ENCODE measurements at places on chromosomes 6 and 20.

GRCh38 chr6:144757299-144757698 lies 472.2 kb downstream of the UTRN start:
- no peak for DNase-seq

DNA sequence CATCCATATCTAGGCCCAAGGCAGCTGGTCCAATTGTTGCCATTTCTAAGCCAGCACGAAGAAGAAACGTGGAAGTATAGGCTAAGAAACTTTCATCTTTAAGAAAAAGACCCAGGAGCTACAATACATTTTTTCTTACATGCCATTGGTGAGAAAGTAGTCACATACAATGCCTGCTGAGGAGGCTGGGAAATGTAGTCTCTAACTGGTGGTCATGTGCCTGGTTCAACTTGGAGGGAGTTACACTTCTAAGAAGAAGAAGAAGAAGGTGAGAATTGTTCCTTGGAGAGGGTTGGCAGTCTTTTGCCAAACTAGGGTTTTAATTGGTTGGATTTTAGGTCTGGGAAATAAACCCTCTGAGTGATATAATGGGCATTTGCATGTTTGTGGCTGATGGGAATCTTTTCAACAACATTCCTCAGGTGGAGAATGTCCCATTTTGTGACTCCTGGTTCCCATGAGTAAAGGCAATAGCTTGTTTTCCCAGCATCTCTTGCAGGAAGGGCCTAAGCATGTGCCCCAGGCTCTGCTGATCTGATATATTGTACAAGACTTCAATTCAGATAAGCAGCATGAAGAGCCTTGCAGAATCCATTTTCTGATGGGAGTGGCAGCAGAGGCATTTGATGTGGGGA lies 47.0 kb upstream of the PREP start:
- DNase-seq: no peak

GRCh38 chr6:16656451-16656850 lies 104.8 kb downstream of the ATXN1 start:
- DNase-seq: no peak

DNA sequence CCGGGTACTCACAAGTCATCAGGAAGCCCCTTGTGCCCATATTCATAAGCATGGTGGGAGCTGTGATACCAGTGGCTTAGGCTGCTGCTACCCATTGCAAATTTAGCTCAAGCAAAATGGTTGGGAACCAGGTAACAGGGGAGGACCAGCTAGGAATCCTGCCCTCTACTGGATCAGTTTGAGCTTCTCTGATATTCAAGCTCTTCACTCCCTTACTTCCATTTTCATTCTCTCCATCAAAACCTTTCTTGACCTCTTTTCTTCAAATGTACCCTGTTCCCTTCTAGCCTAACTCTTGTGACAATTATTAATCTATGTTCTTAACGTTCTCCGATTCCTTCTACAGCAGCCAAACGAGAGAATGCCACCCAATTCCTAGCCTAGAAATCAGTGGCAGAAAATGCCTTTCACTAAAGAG lies 9.7 kb downstream of the NOL7 start:
- DNase-seq: no peak

GRCh38 chr6:117389227-117390057 lies 36.3 kb downstream of the ROS1 start:
- DNase-seq: no peak

- no peak for DNase-seq
Measured at GRCh38 chr6:116396441-116396840, 25.7 kb downstream of the DSE start.

- DNase-seq: no peak
Measured at GRCh38 chr6:121515630-121516265, 80.3 kb downstream of the GJA1 start.

DNA sequence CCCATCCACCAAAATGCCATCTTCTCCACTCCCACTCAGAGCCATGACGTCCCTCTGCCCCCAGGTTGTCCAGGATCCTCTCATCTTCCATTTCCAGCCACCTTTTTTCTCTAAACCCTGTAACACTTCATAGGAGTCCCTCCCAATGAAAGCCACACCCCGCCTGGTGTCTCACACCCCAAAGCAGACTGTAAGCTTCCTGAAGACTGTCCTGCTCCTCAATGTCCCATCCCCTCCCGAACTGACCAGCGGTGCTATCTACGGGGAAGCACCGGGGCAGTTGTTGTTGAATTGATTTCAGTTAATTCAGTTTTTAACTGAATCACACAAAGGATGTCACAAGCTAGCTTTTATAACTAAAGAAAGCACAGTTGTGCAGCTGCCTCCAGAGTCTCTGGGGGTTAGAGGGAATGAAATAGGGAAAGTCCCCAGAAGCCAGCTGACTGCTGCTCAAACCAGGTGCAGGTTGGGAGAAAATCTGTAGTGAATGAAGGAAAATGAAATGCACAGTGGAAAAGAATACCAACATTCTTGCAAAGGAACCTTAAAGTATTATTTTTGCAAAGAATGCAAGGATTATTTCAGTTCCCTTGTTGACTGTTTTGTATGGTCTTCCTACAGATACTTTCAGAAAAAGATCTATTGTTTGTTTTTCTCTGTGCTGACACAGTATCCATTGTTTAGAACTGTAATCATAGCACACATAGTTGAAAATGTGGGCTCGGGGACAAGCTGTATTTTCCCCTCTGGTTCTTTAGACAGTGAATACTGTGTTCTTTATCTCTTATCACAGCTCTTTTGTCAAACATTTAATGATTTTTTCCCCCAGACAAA lies 222.6 kb upstream of the QKI start:
- no peak for DNase-seq

GRCh38 chr6:113631666-113632065 lies 225.5 kb upstream of the MARCKS start:
- DNase-seq: no peak

GRCh38 chr20:741620-742019 lies 26.7 kb downstream of the SLC52A3 start:
- DNase-seq: no peak

- DNase-seq: no peak
Measured at GRCh38 chr6:75201021-75201420, 4.8 kb downstream of the COL12A1 start.

- DNase-seq: no peak
Measured at GRCh38 chr6:37693079-37693478, 4.6 kb downstream of the MDGA1 start.

DNA sequence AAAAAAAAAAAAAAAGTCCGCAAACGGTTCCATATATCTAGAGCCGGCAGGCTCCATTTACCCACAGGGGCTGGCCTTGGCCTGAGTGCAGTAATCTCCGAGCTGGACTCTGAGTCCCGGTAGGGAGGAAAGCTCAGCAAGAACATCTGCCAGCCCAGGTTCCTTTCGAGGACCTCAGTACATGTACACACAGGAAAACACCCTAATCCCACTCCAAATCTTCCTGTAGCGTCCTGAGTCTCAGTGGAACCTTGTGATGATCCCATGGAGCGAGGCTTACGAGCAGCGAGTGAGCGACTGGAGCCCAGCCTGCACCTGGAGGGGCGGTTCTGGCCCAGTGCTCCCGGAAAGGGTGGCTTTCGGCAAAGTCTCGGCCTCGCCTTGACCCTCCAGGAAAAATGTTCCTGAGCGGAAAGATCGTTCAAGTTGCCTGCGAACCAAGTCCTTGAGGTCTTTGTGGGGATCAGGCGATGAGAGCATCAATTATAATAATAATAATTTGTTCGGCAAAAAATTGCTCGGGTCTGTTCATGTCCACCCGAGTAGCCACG lies 32.1 kb downstream of the PRSS16 start:
- DNase-seq: no peak

DNA sequence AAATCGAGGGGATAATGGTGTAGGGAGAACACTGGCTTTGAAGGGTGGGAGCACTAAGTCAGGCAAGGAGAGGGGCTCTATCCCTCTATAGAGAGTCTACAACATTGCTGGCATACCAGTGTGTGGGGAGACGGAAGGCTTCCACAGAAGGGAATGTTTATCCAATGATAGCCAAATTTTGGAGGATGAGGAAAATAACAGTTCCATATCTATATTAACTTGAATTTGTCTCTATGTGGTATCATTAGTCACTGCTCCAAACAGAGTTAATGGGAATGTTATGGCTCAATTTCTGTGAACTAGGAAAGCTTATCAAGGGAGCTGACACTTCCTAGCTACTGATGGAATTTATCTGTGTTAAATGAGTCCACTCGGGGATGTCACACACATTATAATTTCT lies 208.9 kb upstream of the PHACTR1 start:
- DNase-seq: no peak

DNA sequence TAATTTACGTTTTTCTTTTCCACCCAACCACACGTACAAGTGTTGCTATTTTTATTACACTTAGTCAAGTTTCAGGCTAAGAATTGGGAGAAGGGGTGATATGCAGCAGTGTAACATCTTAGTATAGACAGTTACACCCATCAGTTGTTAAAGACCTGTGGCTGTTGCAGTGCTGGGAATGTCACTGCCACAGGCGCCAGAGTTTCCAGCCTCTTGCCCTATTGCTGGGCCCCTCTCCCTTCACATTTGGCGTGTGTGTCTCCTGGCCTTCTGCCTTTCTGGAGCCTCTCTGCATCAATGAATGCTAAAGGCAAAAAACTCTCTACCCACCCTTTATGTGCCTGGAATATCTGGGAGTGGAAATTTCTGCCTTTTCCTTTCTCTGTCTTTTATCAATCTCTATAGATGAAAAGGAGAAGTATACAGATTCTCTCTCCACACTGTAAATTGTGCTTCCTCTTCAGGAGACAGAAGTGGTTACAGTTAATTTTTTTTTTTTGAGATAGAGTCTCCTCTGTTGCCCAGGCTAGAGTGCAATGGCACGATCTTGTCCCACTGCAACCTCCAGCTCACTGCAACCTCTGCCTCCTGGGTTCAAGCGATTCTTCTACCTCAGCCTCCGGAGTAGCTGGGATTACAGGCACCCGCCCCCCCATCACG lies 73.0 kb downstream of the TIAM2 start:
- no peak for DNase-seq

DNA sequence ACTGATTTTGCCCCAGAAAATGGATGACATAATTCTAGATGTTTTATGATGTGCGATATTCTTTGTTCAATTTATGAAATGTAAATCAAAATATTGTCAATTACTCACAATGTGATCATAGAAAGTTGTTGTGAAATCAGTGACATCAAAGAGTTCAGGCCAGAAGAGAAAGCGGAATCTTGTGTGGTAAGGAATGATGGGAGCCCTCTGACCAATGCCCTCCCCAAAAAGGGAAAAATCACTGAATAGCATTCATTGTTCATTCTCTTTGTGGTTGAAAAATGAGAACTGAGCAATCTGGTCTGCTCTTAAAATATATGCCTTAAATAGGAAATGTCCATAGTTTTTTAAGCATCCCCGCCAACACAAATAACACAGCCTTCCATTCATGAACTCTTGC lies 247.1 kb upstream of the GRIK2 start:
- no peak for DNase-seq

GRCh38 chr6:164345806-164346496 lies 931.4 kb downstream of the QKI start:
- DNase-seq: no peak

All from activated CD4-positive, alpha-beta T cell treated with anti-CD3 and anti-CD28 coated beads, Interleukin-2, amount 50 U/mL, for 1 hour (primary cell).